ENCODE measurements at places on chromosomes 3 and 15.

GRCh38 chr3:189824629-189825312, 193.6 kb downstream of the TP63 start:
- DNase-seq = no peak

GRCh38 chr15:67774626-67775025, 50.7 kb upstream of the SKOR1 start:
- DNase-seq = no peak

DNA sequence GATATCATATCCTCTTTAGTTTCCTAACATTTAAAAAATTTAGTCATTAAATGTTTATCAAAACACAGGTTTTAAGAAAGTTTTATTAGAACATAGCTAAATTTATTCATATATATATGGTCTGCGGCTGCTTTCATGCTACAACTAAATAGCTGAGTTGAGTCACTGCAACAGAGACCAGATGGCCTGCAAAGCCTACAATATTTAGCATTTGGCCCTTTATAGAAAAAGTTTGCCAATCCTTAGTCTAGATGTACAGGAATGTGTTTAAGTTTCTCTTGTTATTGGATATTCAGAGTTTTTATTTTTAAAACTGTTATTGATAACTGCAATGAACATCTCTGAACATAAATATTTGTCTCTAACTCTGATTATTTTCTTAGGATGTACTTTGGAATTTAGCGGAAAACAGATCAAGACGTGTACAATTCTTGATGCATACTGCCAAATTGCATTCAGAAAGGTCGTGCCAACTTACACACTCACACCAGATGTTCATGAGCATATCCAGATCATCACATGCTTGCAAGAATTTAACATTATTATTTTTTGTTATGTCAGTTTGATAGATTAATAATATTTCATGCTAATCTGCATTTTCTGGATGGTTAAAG, 157.9 kb downstream of the STAC start:
- DNase-seq = no peak

DNA sequence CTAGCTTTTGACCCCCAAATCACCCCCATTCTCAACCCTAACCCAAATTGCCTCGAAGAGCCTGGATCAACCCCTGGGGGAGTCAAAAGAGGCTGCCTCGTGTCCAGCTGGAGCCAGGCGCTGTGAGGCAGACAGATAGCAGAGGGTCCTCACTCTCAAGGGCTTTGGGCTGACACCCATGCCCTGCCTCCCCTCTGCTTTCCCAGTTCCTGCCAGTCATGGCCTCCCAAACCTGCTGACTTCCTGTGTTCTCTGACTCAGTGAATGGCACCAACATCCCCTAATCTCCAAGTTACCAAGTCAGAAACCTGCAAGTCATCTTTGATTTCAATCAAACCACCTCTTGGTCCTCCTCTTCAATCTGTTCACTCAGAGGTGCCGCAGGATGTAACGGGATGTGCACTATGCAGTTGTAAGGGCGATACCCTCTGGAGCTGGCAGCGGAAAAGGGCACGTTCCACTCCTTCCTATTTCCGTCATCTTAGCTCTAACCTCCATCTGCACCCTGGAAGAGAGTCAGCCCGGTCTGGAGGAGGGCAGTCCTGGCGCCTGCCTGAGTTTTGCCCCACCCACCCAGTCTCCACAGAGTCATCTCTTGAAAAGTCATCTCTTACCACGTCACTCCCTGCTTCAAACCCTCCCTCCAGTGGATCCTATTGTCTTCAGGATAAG, 52.4 kb upstream of the FAM174B start:
- DNase-seq = no peak

DNA sequence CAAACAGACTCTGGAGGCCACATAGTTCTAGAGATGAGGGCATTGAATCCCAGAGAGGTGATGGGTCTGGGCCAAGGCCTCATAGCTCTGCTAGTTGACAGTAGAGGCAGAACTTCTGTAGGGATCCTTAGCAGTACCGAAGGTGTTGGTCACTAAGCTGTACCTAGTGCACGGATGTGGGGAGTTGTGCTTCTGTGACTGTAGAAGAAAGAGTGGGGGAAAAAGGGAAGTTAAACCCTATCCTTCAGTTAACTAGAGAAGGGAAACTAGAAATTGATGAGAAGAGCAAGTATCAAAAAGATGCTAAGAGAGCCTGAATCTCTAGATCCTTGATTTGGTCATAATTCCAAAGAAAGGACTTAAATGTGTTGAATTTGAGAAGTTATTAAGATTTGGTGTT, 186.7 kb downstream of the NFKBIZ start:
- no peak for DNase-seq

GRCh38 chr3:129416415-129416814, 12.0 kb downstream of the EFCAB12 start:
- DNase-seq = no peak

GRCh38 chr15:25718169-25718536, 145.0 kb downstream of the ATP10A start:
- no peak for DNase-seq

GRCh38 chr3:47836986-47837385, 34.0 kb downstream of the DHX30 start:
- DNase-seq = no peak

GRCh38 chr3:53218131-53218530, 37.7 kb downstream of the TKT start:
- DNase-seq = no peak

GRCh38 chr3:150965436-150965835, 7.1 kb downstream of the CLRN1 start:
- no peak for DNase-seq

DNA sequence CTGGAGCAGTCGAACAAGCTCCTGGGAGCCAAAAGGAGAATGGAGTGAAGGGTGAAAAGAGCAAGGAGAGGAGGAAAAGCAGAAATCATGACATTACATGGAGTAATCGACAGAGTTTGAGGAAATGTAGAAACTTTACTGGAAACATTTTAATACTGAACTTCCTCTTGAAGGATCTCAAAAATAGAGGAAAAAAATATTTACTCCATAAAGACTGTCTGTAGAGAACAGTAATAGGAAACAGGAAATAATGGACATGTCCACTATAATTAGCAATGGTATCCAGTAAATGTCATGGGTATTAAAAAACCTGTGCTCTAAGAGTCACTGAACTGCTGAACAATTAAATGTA, 53.0 kb downstream of the TBC1D2B start:
- DNase-seq = no peak

DNA sequence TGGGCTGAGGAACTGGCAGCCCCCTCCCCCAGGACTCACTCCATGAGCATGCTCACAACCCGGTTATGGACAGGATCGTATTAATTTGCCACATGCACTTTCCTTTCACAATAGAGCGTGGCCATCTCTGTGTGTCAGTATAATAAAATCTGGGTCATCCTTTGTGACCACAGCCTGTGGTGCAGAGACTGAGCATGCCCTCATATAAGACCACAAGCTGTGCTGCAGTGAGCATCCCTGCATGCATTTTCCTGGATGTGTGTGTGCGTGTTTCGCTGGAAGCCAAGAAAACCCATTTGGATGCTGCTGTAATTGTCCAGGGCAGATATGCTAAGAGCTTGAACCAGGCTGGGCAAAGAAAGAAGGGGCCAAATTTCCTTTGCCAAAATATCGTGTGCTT, 39.7 kb downstream of the CYP11A1 start:
- DNase-seq = no peak

DNA sequence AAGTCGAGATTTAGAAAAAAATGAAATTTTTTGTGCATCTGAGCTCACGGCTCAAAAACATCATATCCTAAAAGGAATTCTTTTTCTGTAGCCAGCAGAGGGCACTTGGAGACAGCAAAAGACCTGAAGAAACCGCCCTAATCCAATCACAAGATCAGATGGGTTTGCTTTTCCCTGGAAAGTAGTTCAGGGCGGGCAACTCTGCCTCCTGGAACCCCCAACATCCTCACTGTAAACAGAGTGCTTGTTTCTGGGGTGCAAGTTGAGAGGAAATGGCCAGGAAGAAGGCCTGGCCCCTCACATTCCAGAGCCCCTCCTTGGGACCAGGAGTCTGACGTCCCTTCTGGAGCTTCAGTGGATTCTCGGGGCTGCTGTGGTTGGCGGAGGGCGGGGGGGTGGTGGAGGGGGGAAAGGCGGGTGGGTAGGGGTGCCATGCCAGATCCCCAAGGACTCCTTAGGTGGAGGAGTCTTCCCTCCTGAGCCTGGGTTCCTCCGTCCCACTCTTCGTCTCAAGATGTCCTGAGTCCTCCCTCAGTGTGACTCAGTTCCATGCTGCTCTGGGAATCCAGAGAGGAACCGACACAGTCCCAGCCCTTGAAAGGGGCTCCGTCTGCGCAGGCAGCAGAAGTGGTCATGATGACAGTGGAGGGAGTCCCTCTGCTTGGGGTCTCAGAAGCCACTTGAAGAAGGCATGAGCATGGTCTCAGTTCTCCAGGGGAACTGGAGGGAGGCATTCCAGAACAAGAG, 35.9 kb downstream of the CCK start:
- no peak for DNase-seq

GRCh38 chr3:85003479-85003878, 44.7 kb downstream of the CADM2 start:
- no peak for DNase-seq

DNA sequence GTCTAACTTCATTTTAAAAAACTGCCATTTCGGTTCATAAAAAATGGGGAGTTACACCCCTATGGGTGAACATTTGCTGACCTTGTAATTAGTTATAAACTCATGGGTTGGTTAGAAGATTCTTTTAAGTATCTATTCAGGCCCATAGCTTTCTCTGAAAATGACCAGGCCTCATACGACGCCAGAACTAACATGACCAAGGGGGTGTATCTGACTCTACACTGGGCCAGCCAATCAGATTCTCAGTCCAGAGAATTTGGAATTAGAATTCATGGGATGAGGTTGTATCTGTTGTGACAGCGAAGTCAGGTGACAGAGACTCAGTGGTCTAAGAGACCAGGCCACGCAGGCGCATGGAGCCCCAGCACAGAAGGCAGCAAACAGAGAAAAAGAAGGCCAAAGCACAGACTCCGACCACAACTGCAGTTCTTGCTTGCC, 981.4 kb downstream of the FHIT start:
- DNase-seq = no peak

GRCh38 chr15:55589287-55589686, 1.1 kb upstream of the PYGO1 start:
- no peak for DNase-seq

DNA sequence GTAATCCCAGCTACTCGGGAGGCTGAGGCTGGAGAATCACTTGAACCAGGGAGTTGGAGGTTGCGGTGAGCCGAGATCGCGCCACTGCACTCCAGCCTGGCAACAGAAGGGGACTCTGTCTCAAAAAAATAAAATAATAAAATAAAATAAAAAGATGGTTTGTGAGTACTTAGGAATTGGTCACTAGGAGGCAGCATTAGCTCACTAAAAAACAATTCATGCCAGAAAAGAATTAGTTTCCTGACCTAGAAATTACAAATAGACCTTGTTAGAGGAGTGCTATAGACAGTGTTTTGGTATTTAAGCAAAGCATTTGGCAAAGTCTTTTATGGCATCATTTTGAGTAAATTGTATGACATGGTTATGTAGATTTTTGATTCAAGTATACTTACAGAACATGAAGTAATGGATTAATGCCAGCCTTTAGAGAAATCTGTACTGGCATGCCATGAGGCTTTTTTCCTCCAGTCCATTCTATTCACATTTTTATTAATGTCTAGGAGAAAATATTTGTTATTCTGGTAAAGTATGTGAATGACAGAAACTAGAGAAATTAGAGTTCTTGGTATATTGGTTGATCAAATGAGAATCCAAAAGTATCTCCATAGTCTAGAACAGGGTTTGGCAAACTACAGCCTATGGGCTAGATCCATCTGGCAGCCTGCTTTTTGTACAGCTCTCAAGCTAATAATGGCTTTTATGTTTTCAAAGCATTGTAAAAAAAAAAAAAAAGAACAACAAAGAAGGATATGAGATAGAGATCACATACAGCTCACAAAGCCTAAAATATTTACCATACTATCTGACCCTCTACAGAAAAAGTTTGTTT, 81.6 kb downstream of the LRRC49 start:
- DNase-seq = no peak

DNA sequence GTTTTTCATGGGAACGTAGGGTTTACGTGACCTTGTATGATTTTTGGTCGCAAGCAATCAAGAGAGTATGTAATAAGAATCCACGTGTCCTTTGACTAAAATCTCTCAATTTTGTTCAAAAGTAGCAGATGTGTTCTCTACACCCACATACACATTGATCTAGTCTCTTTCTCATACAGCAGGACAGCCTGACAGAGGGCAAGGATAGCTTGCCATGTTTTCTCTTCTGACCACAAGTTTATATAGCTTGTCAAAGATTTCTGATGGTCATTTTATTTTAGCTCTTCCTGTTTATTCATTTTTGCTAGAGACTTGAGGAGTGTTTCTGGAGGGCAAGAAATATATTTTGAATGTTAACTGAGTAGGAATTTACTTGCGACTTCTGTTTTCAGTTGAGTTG, 570.2 kb upstream of the ALCAM start:
- DNase-seq = no peak

- no peak for DNase-seq
Observed at GRCh38 chr3:20648921-20649381, 462.9 kb upstream of the SGO1 start.

DNA sequence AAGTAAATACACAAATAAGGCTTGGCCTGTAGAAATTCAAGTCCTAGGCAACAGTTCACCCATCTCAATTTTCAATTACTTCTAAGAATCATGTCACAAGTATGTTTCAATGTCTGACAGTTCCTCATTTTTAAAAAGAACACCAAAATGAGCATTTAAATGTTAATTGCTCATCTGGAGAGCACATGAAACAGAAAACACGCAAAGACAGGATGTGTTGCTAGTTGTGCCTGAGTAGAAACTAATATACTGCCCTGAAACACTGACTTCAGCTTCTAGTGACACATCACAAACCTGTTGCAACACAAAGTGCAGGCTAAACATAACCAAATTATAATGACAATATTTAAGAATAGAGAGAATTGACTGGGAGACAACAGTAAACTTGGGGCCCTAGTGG, 167.3 kb upstream of the THBS1 start:
- DNase-seq = no peak

GRCh38 chr3:50630877-50631276, 13.9 kb downstream of the MAPKAPK3 start:
- DNase-seq = no peak

DNA sequence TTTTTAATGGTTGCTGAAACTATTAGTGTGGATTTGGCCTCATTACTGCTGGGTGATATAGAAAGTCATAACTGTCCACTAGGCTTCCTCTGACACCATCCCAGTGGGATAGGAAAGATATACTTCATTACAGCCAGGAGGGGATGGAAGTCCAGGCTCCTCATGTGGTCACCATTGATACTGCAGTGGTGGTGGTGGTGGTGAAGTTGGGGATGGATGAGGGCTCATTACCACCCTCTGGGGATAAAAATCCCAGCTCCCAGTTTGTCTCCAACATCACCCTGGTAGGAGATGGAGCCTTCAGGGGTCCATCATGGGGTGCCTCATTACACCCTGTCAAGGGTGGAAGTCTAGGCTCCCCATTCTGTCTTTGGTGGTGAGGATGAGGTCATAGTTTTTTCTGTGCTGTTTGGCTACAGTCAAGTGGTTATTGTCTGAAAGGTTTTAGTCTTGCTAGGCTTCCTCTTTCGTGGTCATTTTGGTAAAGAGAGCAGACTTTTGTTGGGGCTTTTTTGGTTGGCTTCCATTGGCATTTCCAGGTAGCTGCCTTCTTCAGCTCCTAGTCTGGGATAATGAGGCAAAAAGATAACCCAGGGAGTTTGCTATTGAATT, 30.1 kb upstream of the FILIP1L start:
- DNase-seq = no peak

All from coronary artery (tissue), 2 donors.